Activated T-helper 2 cell treated with anti-CD3 and anti-CD28 coated beads, Interferon-gamma antibody, Interleukin-2, Interleukin-4, amounts not matched to agents 10 μg/mL and 5 μg/mL and 100 μg/mL, durations not matched to agents 14 hours and 24 hours and 36 hours (primary cell): ENCODE measurements at places on chromosomes 6 and 20. TPM values are rescaled to one million over a fixed set of nuclear protein-coding genes. Genes with fewer than 3 reads are reported as not detected.

Gene TSBP1
- total RNA-seq, result not detected in 2 replicates

Gene TSHZ2
- total RNA-seq, result 19.8 and 23.0 TPM in 2 replicates

Gene APCDD1L
- total RNA-seq, result not detected in 2 replicates

Gene ATP5F1E
- total RNA-seq, result 61.2 and 66.9 TPM in 2 replicates

Gene DSP
- total RNA-seq, result 0.02 TPM in 2 replicates

Gene HMGN4
- total RNA-seq, result 92.2 and 99.4 TPM in 2 replicates

Gene ACTL10
- total RNA-seq, result 2.6 and 3.3 TPM in 2 replicates

- no peak for DNase-seq
- H3K4me1 ChIP-seq, result peaks cover 11% of the 10 kb centered on the region
- H3K36me3 ChIP-seq, result peaks cover 13% of the 10 kb centered on the region
Observed at GRCh38 chr20:32980131-32980941, 23.9 kb downstream of the SUN5 start.

DNA sequence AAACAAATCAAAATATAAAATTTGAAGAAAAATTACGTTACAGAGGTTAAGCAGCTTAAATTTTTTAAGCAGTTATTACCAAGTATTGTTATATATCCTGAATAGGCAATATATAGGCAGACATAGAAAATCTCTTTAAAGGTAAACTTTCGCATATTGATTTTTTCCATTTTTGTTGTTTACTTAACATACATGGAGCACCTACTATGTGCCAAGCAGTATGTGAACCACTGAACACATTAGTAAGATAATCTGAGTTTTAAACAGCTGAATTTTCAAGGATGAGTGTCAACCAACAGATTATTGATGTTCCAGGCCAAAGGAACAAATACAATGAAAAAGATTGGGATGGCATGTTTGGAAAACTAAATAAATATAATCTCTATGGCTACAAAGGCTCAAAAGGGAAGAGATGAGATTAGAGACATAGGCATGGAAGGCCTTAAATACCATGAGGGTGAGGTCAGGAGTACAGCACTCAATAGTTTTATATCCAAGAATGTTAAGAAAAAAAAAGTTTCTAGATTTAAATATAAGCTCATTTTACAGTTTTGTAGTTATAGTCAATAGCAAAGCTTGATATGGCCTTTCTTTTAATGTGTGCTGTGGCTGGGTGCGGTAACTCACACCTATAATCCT lies 277.5 kb downstream of the PTPRK start:
- no peaks in the 10 kb centered on the region for H3K27me3 ChIP-seq
- peaks cover 7% of the 10 kb centered on the region for H3K4me1 ChIP-seq
- H3K4me3 ChIP-seq, result no peak overlapping the region
- no peaks in the 10 kb centered on the region for H3K36me3 ChIP-seq
- DNase-seq, result no peak
- no peak overlapping the region for H3K27ac ChIP-seq

DNA sequence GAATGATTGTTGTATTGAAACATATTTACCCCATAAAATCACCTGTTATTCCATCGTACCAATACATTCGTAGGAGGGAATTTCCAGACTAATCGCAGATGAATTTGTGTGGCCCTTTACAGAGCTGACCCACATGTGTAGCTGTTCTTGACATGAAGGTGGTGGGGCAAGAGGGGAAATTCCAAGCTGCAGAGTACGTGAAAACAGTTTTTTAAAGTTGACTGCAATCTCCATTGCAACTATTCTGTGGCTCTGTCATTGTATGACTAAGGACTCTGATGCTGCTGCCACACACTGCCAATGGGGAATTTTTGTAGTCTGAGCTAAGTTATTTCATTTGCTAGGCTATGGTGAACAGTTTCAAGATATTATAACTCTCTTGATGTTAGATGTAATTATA lies 46.4 kb upstream of the ADTRP start:
- DNase-seq, result no peak
- H3K36me3 ChIP-seq, result no peaks in the 10 kb centered on the region
- peaks cover 7% of the 10 kb centered on the region for H3K4me1 ChIP-seq
- H3K27ac ChIP-seq, result no peak overlapping the region

GRCh38 chr20:4853757-4854560 lies 132.2 kb downstream of the PRND start:
- H3K4me1 ChIP-seq, result no peaks in the 10 kb centered on the region
- H3K27ac ChIP-seq, result no peak overlapping the region
- no peak for DNase-seq
- no peaks in the 10 kb centered on the region for H3K27me3 ChIP-seq

- H3K27ac ChIP-seq, result no peak overlapping the region
- peaks cover 12% of the 10 kb centered on the region for H3K27me3 ChIP-seq
- no peak for DNase-seq
Observed at GRCh38 chr6:35093118-35093445, 48.1 kb downstream of the TCP11 start.

GRCh38 chr6:162014069-162014811 lies 713.3 kb downstream of the PRKN start:
- H3K4me1 ChIP-seq, result peaks cover 4% of the 10 kb centered on the region
- DNase-seq, result no peak
- no peak overlapping the region for H3K4me3 ChIP-seq

DNA sequence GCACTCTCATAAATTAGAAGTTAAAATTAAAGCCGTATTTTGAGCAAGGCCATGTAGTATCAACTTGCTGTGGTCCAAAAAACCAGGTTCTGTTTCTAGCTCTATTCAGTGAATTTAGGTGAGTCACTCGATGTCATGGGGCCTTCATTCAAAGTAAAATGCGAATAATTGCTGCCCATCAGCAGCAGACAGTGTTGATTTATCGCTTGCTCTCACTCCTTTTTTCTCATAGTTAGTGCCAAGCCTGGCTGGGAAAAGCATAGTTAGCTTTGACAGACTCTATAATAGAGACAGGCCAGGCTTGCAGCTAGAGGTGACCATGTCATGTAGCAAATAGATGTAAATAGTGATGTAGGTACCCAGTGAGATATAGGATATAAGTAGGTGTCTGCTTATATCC lies 136.0 kb downstream of the EDN1 start:
- no peak for DNase-seq
- no peaks in the 10 kb centered on the region for H3K4me1 ChIP-seq
- no peak overlapping the region for H3K4me3 ChIP-seq
- no peaks in the 10 kb centered on the region for H3K27me3 ChIP-seq
- no peak overlapping the region for H3K27ac ChIP-seq

- no peak overlapping the region for H3K4me3 ChIP-seq
- no peak for DNase-seq
- H3K36me3 ChIP-seq, result no peaks in the 10 kb centered on the region
- peaks cover 5% of the 10 kb centered on the region for H3K4me1 ChIP-seq
- no peak overlapping the region for H3K27ac ChIP-seq
Observed at GRCh38 chr6:36662827-36663256, 15.7 kb upstream of the CDKN1A start.

GRCh38 chr20:1784586-1784985 lies 110.6 kb upstream of the SIRPA start:
- DNase-seq, result no peak
- no peaks in the 10 kb centered on the region for H3K36me3 ChIP-seq
- H3K27me3 ChIP-seq, result peaks cover 29% of the 10 kb centered on the region
- H3K27ac ChIP-seq, result no peak overlapping the region
